ENCODE measurements at places on chromosomes 16 and 17.

DNA sequence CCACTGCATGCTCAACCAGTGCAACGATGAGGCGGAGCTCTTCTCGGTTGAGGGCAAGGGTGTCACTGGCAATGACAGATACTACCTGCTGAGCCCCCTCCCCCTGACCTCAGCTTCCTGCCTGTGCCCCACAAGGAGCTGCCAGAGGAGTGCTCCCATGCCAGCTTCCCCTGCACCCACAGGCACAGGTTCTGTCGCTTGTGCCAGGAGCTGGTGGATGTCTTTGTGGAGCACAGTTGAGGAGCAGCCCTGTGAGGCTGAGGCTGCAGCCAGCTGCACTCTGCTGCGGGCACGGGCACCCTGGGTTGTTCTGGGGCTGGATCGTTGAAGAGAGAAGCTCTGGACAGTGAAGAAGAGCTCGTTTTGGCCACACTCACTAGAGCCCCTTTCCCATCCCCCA lies 165.3 kb upstream of the ZNF267 start:
- no peak for DNase-seq

- no peak for DNase-seq
Observed at GRCh38 chr16:8885674-8886592, 3.8 kb downstream of the LITAFD start.

- no peak for DNase-seq
Observed at GRCh38 chr17:41800601-41801373, 11.0 kb downstream of the P3H4 start.

- DNase-seq, result no peak
Observed at GRCh38 chr16:51773071-51773890, 622.2 kb upstream of the SALL1 start.

GRCh38 chr17:77349976-77350830 lies 209.4 kb downstream of the SEC14L1 start:
- DNase-seq, result no peak

Measured in activated CD4-positive, alpha-beta T cell treated with anti-CD3 and anti-CD28 coated beads, Interleukin-2, Interleukin-4, amounts not matched to agents 100 ng/mL and 50 ng/mL, durations not matched to agents 16 hours and 8 hours (primary cell).